ENCODE measurements at places on chromosomes 12 and 14.
A peak's percentile ranks its signal among the peaks of the same experiment; 100 is the strongest.

DNA sequence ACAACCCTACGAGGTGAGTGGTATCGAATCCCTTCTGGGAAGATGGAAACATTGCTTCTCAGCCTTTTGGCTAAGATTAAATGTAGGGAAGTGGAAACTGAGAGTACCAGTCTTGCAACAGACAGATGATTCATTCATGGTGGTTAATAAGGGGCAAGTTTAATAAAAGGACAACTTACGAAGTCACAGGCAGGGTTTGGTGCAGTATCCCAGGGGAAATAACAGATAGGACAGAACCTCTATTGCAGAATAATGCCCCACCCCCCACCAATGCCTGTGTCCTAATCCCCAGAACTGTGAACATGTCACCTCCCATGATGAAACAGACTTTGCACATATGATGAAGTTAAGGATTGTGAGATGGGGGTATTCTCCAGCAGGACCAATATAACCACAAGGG lies 212.5 kb downstream of the TBX5 start:
- peaks cover 29% of the 10 kb centered on the region for H3K27me3 ChIP-seq
- DNase-seq, result no peak
- H3K27ac ChIP-seq, result no peak overlapping the region
- no peak overlapping the region for H3K4me3 ChIP-seq
- no peaks in the 10 kb centered on the region for H3K36me3 ChIP-seq
- no peaks in the 10 kb centered on the region for H3K4me1 ChIP-seq

DNA sequence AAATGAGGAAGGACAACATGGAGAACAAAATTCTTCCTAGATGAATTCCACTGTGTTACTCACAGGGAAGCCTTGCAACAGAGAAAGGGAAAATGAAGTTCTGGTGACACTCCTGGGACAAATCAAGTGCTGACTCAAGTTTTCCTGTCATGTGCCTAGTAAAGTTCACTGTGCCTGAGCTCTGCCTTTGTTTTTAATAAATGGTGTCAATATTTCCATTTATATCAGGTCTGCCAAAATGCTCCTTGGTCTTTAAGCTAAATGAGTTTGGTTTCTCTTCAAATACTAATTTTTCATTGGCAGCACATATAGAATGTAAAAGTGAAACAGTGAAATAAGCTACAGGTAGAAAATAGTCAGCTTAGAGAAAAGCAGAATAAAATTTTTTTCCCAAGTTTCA lies 33.0 kb downstream of the HIGD1C start:
- no peaks in the 10 kb centered on the region for H3K4me1 ChIP-seq
- H3K4me3 ChIP-seq, result no peak overlapping the region
- no peak overlapping the region for H3K27ac ChIP-seq
- H3K36me3 ChIP-seq, result peaks cover 14% of the 10 kb centered on the region

- H3K27me3 ChIP-seq, result peaks cover 1% of the 10 kb centered on the region
- no peak overlapping the region for H3K27ac ChIP-seq
- H3K4me1 ChIP-seq, result peaks cover 14% of the 10 kb centered on the region
- DNase-seq, result no peak
- H3K36me3 ChIP-seq, result no peaks in the 10 kb centered on the region
Measured at GRCh38 chr14:95054346-95055280, 102.7 kb downstream of the DICER1 start.

GRCh38 chr12:122928404-122929147 lies 32.7 kb upstream of the VPS37B start:
- no peaks in the 10 kb centered on the region for H3K4me1 ChIP-seq
- no peaks in the 10 kb centered on the region for H3K36me3 ChIP-seq
- no peak overlapping the region for H3K4me3 ChIP-seq

DNA sequence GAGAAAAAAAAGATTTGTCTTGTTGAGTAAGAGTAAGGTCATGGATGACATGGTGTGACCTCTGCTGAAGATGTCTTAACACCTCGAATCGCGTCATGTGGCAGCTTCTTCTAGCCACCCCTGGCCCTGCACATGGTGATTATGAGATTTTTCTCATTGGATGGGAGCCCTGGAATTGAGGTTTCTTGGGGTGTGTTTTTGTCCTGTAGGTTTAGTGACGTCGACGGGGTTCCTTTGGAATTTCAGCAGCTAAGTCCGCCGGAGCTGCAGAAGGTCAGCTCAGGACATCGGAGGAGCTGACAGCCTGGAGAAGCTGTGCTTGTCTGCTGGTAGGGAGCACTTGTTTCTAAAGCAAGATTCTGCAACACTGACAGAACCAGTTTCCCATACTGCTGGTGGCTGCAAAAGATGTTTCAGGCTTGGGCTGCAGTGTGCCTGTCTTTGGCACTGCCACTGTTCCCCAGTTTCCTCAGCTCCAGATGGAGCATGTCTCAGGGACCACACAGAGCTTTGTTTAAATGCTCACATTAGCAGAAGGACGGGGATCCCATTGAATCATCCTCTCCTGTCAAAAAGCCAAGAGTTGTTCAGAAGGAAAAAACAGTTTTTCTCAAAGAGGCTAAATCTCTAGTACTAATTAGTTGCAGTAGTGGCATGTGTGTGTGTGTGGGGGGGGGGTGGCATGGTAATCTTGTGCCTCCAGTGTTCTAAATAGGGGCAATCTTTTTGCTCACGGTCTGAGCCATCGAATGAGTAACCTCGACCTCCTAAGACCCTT lies 5.2 kb upstream of the FOS start:
- no peak overlapping the region for H3K4me3 ChIP-seq
- H3K27ac ChIP-seq, result peak overlapping the region; percentile 98
- no peak for DNase-seq

DNA sequence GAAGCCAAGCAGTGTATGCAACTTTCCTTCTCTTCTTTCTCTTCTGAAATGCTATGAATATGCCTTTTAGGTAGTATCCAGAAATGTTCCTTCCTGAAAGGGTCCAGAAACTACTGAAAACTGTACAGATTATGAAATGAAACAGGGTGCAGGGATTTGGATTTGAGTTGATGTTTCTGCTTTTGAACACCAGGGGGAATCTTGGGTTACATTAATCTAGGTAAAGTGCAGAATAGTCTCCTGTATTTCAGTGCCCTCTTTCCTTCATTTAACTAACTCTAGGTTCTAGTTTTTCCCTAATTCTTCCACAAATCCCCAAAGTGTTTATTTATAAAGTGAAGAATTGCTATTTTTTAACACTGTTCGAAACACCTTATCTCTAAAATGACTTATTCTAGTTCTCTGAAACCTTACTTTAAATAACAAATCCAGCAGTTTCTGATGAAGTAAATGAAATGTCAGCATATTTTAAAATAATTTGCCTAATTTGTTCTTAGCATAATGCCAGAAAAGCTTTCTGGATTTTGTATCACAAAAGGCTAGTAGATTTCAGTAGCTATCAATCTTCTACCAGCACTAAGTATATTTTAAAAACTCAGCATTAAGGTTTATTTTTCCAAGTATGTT lies 111.9 kb downstream of the LRRK2 start:
- H3K27ac ChIP-seq, result no peak overlapping the region
- H3K4me3 ChIP-seq, result no peak overlapping the region
- peaks cover 3% of the 10 kb centered on the region for H3K36me3 ChIP-seq
- no peaks in the 10 kb centered on the region for H3K4me1 ChIP-seq
- DNase-seq, result no peak

GRCh38 chr12:98635657-98636323 lies 8.8 kb downstream of the IKBIP start:
- DNase-seq, result no peak
- peaks cover 11% of the 10 kb centered on the region for H3K36me3 ChIP-seq
- H3K4me1 ChIP-seq, result peaks cover 14% of the 10 kb centered on the region
- H3K27me3 ChIP-seq, result no peaks in the 10 kb centered on the region

DNA sequence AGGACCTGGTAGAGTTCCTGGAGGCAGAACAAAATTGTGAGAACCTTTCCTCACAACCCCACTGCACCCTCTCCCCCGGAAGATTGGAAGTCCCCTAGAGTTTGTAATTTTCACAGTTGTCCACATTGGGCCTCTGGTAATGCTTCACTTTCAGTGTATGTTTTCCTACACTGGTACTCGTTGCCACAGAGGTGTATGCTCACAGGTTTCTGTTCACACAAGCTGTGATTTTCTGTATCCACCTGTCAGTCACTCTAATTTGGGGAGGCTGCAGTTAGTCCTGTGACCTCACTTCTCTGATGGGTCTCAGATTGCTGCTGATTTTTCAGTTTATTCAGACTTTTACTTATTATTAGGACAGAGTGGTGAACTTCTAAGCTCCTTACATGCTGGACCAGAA lies 66.4 kb upstream of the BMP4 start:
- H3K27me3 ChIP-seq, result no peaks in the 10 kb centered on the region
- H3K36me3 ChIP-seq, result no peaks in the 10 kb centered on the region
- no peak overlapping the region for H3K4me3 ChIP-seq

- H3K36me3 ChIP-seq, result no peaks in the 10 kb centered on the region
- H3K27ac ChIP-seq, result no peak overlapping the region
Measured at GRCh38 chr12:29750928-29751220, 32.9 kb downstream of the TMTC1 start.

DNA sequence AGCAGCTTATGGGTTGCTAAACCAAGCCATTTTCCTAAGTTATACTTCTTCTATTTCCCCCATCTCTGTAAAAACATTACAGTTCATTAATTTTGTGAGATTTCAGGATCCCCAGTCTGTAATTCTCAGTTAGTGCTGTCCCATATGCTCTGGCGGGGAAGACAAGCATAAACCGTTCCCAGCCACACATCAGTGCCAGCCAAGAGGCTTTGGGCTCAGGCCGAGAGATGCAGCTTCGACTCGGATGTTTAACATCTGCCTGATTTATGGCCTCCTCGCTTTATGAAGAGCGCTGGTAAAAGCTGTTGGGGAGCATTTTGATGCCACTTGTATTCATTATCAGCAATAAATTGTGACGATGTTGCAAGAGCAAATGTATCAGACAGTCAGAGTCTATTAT lies 349.1 kb upstream of the CCDC196 start:
- no peak overlapping the region for H3K27ac ChIP-seq
- H3K27me3 ChIP-seq, result no peaks in the 10 kb centered on the region
- H3K36me3 ChIP-seq, result no peaks in the 10 kb centered on the region

DNA sequence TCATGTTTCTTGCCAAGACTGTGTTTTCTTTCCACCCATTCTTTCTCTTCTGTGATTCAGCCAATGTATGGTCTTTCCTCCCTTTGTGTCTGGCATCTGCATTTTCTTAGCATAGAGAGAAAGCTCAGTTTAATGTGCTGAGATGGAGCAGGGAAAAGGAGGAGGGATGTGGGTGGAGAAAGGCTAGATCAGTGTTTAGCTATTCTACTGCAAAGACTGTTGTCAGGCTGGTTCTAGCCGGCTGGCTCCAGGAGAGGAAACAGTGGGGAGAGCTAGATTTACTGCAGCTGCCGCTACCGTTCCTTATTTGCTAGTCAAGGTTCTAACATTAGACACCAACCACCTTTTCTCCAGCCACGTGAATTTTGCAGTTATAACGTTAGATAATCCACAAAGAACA lies 5.2 kb upstream of the RIMKLB start:
- no peak overlapping the region for H3K27ac ChIP-seq
- no peaks in the 10 kb centered on the region for H3K27me3 ChIP-seq
- no peak overlapping the region for H3K4me3 ChIP-seq
- peaks cover 3% of the 10 kb centered on the region for H3K36me3 ChIP-seq
- no peak for DNase-seq

DNA sequence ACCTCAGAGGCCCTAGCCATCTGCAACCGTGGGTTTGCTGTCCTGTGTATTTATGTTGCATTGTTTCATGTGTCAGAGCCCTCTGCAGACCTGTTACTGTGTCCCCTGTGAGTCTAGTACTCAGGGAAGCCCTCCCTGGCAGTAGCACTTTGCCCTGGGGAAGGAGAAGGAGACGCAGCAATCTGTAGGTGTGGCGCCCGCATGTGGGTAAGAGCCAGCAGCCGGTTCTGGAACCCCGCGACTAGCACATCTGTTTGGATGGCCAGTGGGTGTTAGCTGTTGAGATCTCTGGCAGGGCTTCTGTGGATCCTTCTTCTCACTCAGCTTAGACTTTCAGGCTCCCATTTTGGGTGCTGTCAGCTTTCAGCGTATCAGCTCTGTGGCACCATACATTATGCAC lies 57.0 kb downstream of the TECPR2 start:
- DNase-seq, result no peak
- H3K4me1 ChIP-seq, result peaks cover 8% of the 10 kb centered on the region
- H3K27me3 ChIP-seq, result no peaks in the 10 kb centered on the region
- no peak overlapping the region for H3K4me3 ChIP-seq
- H3K36me3 ChIP-seq, result no peaks in the 10 kb centered on the region

- no peak overlapping the region for H3K4me3 ChIP-seq
- no peak overlapping the region for H3K27ac ChIP-seq
- H3K36me3 ChIP-seq, result peaks cover 29% of the 10 kb centered on the region
- peaks cover 6% of the 10 kb centered on the region for H3K4me1 ChIP-seq
Measured at GRCh38 chr14:35632271-35632670, 98.3 kb downstream of the INSM2 start.

GRCh38 chr12:109089683-109090082 lies 3.6 kb downstream of the ALKBH2 start:
- no peak overlapping the region for H3K4me3 ChIP-seq
- H3K27me3 ChIP-seq, result no peaks in the 10 kb centered on the region
- H3K4me1 ChIP-seq, result peaks cover 26% of the 10 kb centered on the region
- no peak for DNase-seq
- no peak overlapping the region for H3K27ac ChIP-seq

GRCh38 chr12:131693149-131693548 lies 17.7 kb upstream of the SFSWAP start:
- no peak overlapping the region for H3K4me3 ChIP-seq
- H3K36me3 ChIP-seq, result no peaks in the 10 kb centered on the region
- no peak overlapping the region for H3K27ac ChIP-seq

DNA sequence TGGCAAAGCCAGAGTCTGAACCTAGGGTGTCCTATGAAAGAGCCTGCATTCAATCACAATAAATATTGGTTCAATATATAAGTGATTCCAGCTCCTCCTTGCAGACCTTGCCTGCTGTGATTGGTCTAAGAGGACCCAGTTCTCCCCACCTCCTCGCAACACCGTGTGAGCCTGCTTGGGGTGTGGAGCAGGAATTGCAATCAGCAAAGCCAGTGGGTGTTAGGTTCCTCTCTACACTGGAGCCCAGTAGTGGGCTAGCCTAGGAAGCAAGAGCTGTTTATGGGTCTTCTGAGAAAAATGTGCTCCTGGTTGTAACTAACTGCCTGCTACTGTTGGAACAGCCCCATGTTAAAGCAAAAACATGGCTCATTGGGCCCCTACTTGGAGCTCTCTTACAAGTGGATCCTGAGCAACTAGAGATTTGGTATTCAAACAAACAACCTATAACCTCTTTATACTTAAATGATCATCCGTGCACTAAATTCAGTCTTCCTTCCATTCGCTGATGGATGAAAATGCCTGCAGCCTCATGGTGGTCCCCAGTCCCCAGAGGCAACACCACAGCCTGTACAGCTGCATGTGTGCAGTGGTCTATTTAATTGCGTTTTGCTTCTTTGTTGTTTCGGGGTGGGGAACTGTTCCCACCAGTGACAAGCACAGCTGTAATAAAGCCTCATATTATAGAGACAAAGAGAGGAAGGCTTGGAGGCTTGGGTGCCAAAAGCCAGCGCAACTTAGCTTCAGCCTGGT lies 3.7 kb upstream of the SELPLG start:
- H3K4me1 ChIP-seq, result peaks cover 30% of the 10 kb centered on the region
- no peak for DNase-seq
- H3K36me3 ChIP-seq, result peaks cover 22% of the 10 kb centered on the region
- no peaks in the 10 kb centered on the region for H3K27me3 ChIP-seq
- H3K4me3 ChIP-seq, result no peak overlapping the region

GRCh38 chr14:77377502-77377844 lies 294 bp downstream of the SAMD15 start:
- H3K27me3 ChIP-seq, result no peaks in the 10 kb centered on the region
- H3K36me3 ChIP-seq, result peaks cover 4% of the 10 kb centered on the region
- peaks cover 34% of the 10 kb centered on the region for H3K4me1 ChIP-seq
- DNase-seq, result no peak
- no peak overlapping the region for H3K4me3 ChIP-seq
- H3K27ac ChIP-seq, result no peak overlapping the region

All from central memory CD8-positive, alpha-beta T cell (primary cell).